Stimulated activated CD4-positive, alpha-beta T cell treated with anti-CD3 and anti-CD28 coated beads, Interleukin-2, amount 100 ng/mL, for 24 hours (primary cell): ENCODE measurements at places on chromosomes 3 and 15.

DNA sequence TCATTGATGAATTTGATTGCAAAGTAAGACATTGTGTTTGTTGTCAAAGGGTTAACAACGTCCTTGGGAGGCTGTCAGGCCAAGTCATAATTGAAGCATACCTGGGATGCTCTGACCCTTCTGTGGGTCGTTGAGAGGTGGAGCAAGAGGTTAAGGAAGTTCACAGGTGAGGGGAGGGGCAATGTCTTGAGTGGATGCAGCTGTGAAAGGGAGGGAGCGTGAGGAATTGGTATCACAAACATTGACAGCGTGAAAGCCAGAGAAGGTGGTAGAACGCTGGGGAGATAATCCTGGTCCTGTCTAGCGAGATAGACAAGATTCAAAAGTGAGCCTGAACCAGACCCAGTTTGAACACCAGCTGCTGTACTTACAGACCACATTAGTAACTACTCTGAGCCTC, 79.4 kb downstream of the HES1 start:
- DNase-seq = no peak

- no peak for DNase-seq
Observed at GRCh38 chr3:107328069-107328468, 49.2 kb upstream of the CCDC54 start.

GRCh38 chr3:154660811-154661210, 230.8 kb upstream of the GPR149 start:
- no peak for DNase-seq

DNA sequence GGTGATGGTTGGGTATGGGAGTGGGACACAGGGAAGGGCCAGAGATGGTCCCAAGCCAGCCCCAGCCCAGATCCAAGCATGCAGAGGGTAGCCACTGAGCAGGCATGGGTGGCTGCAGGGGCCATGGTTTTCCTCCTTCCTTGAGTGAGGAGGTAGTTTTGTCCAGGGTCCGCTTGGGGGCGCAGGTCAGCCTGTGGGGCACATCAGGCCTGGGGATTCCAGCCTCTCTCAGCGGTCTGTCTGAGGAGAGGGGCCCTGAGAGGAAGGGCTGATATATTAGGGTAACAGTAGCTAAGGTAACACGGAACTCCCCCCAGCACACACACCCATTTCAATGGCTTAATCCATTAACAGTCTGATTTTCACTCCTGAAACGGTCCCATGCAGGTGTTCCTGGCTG, 22.7 kb upstream of the LCTL start:
- no peak for DNase-seq

DNA sequence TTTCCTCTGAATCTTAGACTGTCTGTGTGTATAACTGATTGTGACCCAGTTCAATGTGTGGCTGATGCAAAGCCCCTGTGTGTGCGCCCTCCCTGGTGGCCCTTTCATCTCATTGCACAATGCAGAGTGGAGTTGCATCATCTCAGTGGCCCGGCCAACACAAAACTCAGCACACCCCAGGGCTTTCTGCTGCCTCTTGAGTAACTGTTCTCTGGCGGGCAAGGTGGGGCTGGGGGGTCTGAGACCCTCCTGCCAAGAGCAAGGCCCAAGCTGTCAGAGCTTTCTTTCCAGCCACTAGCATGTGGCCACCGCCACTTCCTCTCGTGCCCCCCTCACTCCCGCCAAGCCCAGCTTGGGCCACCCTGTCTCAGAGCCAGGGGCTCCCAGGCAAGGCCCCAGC, 80.7 kb upstream of the ALDH1L1 start:
- DNase-seq = no peak

DNA sequence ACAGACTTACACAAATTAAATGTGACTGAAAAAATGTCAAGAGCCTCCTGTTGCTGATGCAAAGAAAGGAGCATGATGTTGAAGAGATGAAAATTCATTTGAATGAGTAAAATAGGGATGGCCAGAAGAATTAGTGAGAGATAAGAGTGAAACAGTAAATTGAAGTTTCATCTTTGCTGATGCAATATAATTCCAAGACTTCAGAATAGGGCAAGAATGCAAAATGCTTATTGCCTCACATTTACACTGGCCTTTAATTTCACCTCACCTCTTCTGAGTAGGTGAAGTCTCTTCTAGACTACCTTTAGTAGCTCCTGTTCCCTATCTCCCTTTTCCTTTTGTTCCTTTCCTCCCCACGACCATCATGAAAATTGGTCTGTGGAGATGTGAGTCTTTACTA, 15.3 kb upstream of the MAPK6 start:
- no peak for DNase-seq

- DNase-seq = peak; percentile 13
Observed at GRCh38 chr15:39685999-39686613, 96.5 kb downstream of the FSIP1 start.

DNA sequence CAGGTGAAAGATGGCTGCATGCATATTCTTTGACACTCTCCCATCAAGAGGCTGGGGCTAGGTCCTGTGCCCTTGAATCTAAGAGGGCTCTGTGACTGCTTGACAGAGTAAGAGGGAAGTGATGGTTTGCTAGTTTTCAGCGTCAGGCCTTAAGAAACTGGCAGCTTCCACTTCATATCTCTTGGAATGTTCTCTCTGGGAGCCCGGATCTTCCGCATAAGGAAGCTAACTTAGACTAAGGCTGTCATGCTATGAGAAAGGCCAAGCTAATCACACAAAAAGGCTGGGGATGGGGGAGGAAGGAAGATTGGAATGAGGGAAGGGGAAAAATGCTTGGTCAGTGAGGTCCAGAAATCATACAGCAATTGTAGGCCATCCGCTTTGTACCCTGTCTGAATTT, 50.0 kb downstream of the MB21D2 start:
- no peak for DNase-seq

GRCh38 chr3:143697975-143698374, 150.3 kb downstream of the SLC9A9 start:
- no peak for DNase-seq

- DNase-seq = peak; percentile 29
Observed at GRCh38 chr3:71702131-71703024, 22.8 kb downstream of the EIF4E3 start.

DNA sequence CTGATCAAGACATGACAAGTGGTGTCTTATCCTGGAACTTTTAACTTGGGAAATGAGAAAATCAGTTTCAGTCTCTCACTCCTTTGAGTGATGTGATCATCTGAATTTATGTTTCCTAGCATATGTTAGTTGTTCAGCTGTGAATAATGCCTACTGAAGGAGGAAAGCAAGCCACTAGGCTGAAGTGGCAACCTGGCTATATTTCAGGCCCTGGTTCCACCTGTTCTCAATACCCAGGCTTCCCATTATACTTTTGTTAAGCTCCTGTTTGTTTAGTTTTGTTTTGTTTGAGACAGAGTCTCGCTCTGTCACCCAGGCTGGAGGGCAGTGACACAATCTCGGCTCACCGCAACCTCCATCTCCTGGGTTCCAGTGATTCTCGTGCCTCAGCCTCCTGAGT, 243.8 kb downstream of the ALCAM start:
- no peak for DNase-seq

- DNase-seq = no peak
Observed at GRCh38 chr3:64983583-64984359, 296.0 kb upstream of the ADAMTS9 start.

GRCh38 chr15:93705753-93706455, 525.5 kb upstream of the MCTP2 start:
- no peak for DNase-seq

GRCh38 chr15:80578206-80578595, 116.9 kb upstream of the ABHD17C start:
- no peak for DNase-seq

DNA sequence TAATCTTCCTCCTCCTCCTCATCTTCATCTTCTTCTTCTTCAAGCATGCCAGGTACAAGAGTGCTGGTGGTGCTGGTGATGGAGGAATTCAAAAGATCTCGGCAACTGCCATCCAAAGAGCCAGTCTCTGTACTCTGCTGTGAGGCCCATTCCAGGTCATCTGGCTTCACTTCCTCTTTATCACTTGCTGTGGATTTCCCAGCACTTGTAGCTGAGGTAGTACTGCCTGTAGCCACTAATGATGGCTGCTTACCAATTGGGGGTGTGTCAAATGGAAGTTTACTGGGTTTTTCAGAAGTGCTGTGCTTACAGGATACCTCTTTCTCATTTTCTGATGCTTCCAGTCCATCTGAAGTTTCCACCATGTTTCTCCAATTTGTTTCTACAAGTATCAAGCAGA, 28.8 kb upstream of the SHC4 start:
- DNase-seq = no peak

- DNase-seq = no peak
Observed at GRCh38 chr3:17420668-17421067, 321.8 kb downstream of the TBC1D5 start.

DNA sequence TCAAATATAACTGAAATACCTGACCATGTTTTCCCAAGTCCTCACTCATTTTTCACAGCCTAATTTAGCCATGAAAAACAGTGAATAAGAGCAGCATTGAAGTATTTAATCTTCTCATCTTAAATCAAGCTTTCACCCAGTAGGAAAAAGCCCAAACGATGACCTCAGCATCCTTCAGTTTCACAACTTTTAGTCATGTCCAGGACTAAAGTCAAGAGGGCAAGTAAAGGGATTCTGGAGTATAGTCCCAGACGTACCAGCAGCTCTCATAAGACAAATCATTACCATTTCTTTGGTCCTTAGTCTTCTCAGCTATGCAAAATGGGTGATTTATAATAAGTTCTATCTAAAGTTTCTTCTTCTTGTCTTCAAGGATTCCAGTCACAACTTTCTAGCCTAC, 237.3 kb downstream of the IL5RA start:
- DNase-seq = no peak

DNA sequence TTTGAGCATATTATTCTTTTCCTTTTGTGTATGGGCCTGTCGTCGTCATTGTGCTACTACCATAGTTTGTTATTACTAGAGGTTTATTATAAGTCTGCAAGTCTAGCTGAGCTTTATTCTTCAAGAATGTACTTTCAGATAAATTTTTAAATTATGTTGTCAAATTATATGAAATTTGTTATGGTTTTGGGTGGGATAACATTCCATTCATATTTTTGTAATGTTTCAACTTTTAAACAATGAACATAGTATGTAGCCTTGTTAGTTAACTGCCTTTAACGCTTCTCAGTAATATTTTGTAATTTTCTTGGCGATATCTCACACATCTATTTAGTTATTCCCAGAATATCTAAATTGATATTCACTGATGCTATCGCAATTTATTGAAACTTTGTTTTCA, 41.6 kb upstream of the GOLGA8B start:
- DNase-seq = no peak

DNA sequence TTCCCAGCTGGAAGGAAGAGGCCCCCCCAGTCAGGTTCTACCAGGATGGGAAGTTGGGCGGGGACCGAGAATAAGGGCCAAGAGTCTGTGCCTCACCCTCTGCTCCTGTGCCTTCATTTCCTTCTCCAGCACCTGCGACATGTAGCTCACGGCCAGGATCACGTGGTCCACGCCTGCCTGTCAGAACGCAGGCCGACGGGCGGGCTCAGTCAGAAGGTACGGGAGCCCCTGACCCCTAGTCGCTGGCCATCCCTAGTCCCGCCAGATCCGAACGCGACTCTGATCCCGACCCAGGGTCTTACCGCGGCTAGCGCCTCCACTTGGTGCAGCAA, 489 bp downstream of the GMPPB start:
- peak; percentile 70 for DNase-seq

- peak; percentile 21 for DNase-seq
Observed at GRCh38 chr3:13427662-13428603, 7.8 kb upstream of the NUP210 start.

DNA sequence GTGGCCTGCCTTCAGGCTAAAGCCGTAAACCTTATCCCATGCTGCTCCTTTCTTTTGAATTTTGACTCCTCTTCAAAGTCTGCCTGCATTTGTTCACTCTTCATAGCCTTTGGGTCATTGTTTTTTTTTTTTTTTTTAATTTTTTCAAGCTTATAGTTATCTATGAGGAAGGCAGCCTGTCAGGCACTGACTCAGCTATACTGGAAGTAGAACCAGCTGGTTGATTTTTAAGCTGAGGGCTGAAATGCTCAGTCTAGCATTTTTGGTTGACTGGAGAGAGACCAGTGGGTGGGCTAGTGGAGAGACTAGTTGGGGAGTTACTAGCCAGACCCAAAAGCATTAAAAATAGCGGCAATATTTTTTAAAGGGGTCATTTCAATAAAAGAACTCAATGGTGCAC, 44.1 kb downstream of the C3orf20 start:
- DNase-seq = no peak

DNA sequence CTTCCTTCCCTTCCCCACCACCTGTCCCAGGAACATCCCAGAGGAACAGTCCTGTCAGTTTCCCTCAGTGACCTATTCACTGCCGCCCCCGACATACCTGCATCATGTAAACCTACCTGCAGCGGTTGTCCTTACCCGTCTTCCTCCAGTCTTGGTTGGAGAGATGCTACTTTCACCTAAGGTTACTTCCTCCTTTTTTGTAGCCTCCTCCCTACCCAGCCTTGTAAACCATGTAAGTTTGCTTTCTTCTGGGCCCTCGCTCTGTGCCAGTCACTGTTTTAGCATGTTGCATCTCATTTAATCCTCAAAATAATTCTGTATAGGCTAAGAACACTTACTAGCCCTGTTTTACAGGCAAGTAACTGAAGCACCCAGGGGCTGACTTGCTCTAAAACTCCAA, 58.3 kb downstream of the GPR171 start:
- no peak for DNase-seq

GRCh38 chr15:86915811-86916331, 836.2 kb downstream of the AGBL1 start:
- no peak for DNase-seq

DNA sequence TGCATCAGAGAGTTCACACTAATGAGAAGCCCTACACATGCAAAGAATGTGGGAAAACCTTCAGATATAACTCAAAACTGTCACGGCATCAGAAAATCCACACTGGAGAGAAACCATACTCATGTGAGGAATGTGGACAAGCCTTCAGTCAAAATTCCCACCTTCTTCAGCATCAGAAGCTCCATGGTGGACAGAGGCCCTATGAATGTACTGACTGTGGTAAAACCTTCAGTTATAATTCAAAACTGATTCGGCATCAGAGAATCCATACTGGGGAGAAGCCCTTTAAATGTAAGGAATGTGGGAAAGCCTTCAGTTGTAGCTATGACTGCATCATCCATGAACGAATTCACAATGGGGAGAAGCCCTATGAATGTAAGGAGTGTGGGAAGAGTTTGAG, 10.2 kb downstream of the ZNF619 start:
- DNase-seq = no peak

DNA sequence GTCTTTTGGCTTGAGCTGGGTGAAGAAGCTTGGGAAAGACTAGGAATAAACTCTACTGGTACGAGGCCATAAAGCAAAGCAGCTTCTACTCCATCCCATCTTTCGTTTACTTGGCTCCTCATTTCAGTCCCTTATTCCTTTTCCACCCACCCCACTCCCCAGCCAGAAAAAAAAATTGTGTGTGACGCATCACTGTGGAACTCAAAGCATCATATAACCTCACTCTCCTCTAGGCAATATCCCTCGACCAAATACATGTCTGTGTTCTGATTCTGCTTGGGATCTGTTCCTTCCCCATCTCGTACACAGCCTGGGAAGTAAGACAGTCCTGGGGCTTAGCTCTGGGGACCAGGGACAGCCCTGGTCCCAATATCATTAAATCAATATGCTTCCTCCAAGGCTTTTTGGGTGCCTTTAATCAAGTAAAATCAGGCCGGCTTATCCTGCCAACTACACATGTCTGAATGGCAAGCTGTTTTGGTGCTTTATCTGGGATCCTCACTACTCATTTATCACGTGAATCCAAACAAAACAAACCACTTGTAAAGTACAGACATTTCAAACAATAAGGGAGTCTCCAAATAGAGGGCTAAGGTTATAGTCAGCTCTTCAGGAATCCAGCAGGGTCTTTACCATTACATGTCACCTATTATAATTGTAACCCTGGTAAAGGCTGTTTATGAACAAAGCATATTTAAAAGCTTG, 74.9 kb upstream of the ZBED2 start:
- DNase-seq = no peak
